ENCODE measurements at places on chromosomes 4 and X. TPM values are rescaled to one million over a fixed set of nuclear protein-coding genes. Genes with fewer than 3 reads are reported as not detected.

The CLNK gene
- total RNA-seq = not detected

The CFP gene
- 0.14 TPM for total RNA-seq

The OCRL gene
- total RNA-seq = 22.2 TPM

The PPBP gene
- not detected for total RNA-seq

The ZDHHC15 gene
- 0.14 TPM for total RNA-seq

The FRMD7 gene
- total RNA-seq = not detected

The UFSP2 gene
- total RNA-seq = 40.8 TPM

The RTL5 gene
- total RNA-seq = 0.40 TPM

The MAGEA2 gene
- not detected for total RNA-seq

The FANCB gene
- total RNA-seq = 15.9 TPM

The CTAG2 gene
- total RNA-seq = not detected

The TRIML1 gene
- not detected for total RNA-seq

The NMU gene
- 0.53 TPM for total RNA-seq

The MAGEB5 gene
- not detected for total RNA-seq

The TLR1 gene
- 15.7 TPM for total RNA-seq

The GRIA3 gene
- total RNA-seq = 0.07 TPM

The PNMA5 gene
- total RNA-seq = not detected

The SERPINA7 gene
- total RNA-seq = not detected

The IL21 gene
- not detected for total RNA-seq

The HTR2C gene
- not detected for total RNA-seq

The SYN1 gene
- total RNA-seq = not detected

The FAAH2 gene
- 0.66 TPM for total RNA-seq

The GJB1 gene
- total RNA-seq = not detected

The STATH gene
- total RNA-seq = not detected

The PLCXD1 gene
- total RNA-seq = 8.8 TPM

The ARSJ gene
- 62.4 TPM for total RNA-seq

All from thoracic aorta endothelial cell (primary cell).